ENCODE measurements at places on chromosomes 16 and 17. TPM values are rescaled to one million over a fixed set of nuclear protein-coding genes. Genes with fewer than 3 reads are reported as not detected.

The GP1BA gene
- not detected for total RNA-seq

- no peak for DNase-seq
Measured at GRCh38 chr17:21061971-21062526, 19.2 kb upstream of the USP22 start.

The LITAF gene
- 200 TPM for total RNA-seq

DNA sequence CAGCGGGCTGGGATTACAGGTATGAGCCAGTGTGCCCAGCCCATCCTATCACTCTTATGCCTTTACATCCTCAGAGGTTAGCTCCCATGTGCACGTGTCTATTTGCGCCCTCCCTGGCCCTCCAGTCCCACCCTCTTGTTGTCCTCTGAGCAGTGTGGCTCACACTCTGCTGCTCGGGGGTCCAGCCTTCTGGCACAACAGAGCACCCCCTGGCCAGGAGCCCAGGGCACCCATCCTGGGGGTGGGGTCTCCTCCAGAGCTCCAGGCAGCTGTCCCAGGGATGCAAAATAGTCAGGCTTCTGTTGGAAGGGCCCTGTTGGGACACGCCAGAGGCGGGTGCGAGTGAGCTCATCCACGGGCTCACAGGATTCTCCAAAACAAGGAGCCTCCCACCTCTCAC, 11.7 kb upstream of the FAM83G start:
- DNase-seq, result no peak

GRCh38 chr17:1577182-1577581, 14.6 kb upstream of the PITPNA start:
- DNase-seq, result peak; percentile 93

DNA sequence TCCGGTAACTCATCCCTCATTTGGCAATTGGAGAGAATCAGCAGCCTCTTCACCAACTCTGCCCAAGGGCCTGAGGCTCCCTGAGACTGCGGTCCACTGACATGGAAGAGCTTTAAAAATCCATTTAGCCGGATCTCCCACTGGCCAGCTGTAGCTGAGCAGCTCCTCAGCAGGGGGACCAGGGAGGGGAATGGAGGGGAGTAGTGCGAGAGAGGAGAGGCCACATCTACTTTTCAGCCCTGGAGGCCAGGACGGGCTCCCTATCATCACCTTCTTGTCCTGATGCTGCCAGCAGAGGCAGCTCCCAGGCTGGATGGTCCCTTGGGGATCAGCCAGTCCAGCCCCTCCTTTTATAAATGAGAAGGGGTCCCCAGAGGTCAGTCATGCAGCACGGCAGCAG, 25.0 kb upstream of the SPPL2C start:
- DNase-seq, result no peak

- DNase-seq, result no peak
Measured at GRCh38 chr17:65754630-65755029, 193.2 kb upstream of the AXIN2 start.

- DNase-seq, result no peak
Measured at GRCh38 chr16:82242201-82242600, 72.2 kb upstream of the MPHOSPH6 start.

GRCh38 chr17:72458301-72458700, 337.5 kb downstream of the SOX9 start:
- no peak for DNase-seq

- no peak for DNase-seq
Measured at GRCh38 chr16:54033747-54034146, 252.8 kb downstream of the IRX3 start.

DNA sequence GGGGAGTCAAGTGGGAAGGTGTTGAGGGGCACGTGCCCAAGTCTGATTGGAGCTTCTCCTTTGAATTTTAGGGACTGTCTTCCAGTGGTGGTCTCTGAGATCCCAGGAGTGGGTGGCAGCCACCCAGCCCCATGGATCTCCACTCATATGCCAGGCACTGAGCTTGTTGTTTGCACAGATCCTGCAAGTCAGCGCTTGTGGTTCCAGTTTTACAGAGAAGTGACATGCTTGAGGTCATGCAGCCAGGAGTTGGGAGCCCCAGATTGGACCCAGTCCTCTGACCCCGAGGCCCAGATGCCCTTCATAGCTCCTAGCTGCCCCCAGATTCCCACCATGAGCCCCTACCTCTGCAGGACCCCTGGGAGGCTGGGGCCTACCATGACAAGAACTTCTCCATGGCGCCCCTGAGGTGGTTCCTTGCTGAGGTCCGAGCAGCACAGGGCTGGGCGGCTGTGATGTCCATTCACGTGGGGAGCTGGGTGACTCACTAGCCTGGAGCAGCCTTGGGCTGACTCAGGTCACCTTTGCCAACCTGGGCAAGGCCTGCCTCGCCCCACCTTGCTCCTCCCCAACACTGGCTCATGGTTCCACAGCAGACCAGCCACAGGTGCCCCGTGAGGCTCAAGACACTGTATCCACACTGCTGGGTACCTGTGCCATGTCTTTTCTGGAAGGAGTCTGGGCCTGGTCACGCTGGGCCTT, 47.4 kb downstream of the RAI1 start:
- DNase-seq, result no peak

DNA sequence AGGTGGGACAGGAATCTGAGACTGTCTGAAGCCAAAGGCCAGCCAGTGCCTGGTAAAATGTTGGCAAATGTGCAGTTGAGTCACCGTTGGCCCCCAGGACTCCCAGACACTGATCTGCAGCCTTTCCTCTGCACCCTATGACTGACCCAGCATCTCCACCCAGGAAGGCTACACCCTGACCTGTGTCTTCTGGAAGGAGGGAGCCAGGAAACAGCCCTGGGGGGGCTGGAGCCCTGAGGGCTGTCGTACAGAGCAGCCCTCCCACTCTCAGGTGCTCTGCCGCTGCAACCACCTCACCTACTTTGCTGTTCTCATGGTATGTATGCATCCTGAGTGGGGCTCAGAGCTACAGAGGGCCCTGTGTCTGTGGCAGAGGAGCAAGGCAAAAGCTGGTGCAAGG, 24.0 kb downstream of the ADGRG5 start:
- no peak for DNase-seq

DNA sequence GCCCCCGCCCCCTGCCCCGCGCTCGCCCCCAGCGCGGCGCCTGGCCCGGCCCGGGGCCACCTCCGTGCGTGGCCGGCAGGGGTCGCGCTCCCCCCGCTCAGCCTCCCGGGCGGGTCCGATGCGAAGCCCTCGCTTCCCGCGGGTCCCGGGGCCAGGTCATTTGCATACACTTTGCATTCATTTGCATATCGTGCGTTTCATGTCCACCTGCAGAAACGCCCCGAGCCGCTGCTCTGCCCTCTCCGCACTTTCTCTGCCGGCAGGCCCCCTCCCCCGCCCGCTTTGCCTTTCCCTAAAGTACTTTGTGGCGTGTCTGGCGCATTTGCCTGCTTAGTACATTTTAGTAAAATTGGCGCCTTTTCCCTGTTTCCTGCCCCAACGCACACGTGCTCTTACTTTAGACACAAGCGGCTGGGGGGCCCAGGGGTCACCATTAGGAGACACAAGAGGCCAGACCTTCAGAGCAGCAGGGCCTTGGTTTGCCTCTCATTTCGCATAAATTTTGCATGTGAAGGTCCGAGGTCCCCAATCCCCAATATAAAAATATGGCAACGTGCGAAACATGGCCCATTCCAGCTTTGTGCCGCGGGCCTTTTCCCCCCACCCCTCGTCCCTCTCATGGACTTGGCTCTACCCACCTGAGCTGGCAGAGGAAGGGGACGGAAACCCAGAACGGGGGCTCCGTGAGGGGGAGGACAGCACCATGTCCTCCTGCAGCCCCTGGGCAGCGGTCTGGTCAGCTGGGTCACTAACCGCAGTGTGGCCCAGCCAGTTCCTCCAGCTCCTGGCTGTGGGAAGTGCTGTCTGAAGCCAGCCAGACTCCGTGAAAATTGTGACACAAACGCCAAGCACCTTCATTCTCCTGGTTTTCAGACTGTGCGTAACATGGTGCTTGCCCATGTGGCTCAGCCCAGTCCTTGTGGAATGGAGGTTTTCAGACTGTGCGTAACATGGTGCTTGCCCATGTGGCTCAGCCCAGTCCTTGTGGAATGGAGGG, 34.8 kb downstream of the CBFA2T3 start:
- DNase-seq, result no peak

DNA sequence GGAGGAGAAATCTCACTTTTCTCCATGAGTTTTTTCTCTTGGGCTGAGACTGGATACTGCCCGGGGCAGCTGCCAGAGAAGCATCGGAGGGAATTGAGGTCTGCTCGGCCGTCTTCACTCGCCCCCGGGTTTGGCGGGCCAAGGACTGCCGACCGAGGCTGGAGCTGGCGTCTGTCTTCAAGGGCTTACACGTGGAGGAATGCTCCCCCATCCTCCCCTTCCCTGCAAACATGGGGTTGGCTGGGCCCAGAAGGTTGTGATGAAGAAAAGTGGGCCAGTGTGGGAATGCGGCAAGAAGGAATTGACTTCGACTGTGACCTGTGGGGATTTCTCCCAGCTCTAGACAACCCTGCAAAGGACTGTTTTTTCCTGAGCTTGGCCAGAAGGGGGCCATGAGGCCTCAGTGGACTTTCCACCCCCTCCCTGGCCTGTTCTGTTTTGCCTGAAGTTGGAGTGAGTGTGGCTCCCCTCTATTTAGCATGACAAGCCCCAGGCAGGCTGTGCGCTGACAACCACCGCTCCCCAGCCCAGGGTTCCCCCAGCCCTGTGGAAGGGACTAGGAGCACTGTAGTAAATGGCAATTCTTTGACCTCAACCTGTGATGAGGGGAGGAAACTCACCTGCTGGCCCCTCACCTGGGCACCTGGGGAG, 19.1 kb downstream of the NGFR start:
- peak; percentile 84 for DNase-seq

The ITGA3 gene
- total RNA-seq, result 70.1 TPM

- DNase-seq, result no peak
Measured at GRCh38 chr16:74931445-74931844, 53.5 kb downstream of the WDR59 start.

GRCh38 chr16:75379911-75380847, 53.1 kb downstream of the CFDP1 start:
- DNase-seq, result no peak

DNA sequence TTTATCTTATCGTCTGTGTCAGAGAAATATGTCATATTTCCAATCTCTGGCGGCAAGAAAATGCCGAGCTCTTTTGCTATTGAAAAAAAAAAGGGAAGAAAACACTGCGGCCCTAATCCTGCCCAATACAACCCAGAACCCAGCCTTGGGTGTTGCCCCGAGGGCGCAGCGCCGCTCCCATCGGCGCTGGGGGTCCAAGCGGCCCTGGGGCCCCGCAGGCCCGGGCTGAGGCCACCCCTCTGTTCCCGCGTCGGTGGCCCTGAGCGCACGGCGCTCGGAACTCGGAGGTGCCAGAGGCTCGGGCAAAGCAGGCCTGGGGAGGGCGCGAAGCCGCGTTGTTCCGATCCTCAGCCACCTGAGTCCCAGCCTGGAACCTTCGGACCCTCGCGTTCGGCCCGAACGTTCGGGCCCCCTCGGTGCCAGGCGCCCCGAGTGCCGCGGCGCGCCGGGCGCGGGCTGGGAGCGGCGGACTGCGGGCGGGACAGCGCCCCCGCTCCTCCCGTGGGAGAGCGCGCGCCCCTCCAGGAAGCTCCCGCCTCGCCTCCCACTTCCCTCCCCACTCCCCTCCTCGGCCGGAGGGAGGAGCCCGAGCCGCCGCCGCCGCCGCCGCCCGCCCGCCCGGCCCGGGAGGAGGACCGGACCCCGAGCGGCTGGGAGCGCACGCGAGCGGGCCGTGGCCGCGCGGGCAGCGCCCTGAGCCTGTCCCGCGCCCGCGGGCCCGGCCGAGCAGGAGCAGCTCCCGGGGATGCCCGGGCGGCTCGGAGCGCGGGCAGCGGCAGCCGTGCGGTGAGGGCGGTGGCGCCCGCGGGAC, at the start of gene CPNE2:
Gene CPNE2 (plus strand): TSS at position 609 of the 811 bp plus-strand sequence. CDS start 18,160 bp downstream, outside the sequence.
- peak; percentile 84 for DNase-seq

DNA sequence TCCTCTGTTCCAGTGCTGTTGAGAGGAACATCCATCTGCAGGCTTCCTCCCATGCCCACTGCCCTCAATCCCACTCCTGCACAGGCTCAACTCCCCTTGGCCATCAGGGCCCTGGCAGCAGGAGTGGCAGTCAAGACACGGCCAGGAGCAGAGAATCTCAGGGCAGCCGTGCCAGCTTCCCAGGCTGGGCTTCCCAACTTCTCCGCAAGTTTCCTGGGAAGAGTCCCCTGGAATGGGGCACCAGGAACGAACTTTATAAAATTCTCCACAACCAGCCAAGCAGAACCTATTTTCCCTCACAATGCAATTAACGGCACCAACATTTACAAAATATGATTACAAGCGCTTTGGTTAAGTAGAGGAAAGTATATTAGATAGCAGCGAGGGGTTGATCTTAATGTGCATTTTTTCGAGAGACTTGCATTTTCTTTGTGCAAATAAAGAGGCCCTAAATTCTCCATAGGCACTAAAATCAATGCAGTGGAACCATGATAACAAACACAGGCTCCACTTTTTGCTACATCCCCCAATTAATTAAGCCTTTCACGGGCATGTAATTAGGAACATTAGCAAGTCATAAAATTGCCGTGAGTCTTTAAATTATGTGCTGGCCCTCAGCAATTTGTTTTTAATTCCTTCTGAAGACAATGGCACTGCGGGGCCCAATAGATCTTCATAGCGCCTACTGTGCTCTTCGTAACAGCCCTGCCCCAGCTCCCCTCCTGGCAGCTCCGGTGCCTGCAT, 99.9 kb upstream of the LHX1 start:
- DNase-seq, result no peak

- no peak for DNase-seq
Measured at GRCh38 chr17:37025847-37026530, 77.2 kb downstream of the AATF start.

- DNase-seq, result no peak
Measured at GRCh38 chr17:15124746-15125145, 140.4 kb downstream of the PMP22 start.

The MRPL58 gene
- total RNA-seq, result 20.1 TPM

- DNase-seq, result no peak
Measured at GRCh38 chr17:49459401-49459984, 35.6 kb upstream of the NGFR start.

The OTOA gene
- total RNA-seq, result 0.31 TPM

DNA sequence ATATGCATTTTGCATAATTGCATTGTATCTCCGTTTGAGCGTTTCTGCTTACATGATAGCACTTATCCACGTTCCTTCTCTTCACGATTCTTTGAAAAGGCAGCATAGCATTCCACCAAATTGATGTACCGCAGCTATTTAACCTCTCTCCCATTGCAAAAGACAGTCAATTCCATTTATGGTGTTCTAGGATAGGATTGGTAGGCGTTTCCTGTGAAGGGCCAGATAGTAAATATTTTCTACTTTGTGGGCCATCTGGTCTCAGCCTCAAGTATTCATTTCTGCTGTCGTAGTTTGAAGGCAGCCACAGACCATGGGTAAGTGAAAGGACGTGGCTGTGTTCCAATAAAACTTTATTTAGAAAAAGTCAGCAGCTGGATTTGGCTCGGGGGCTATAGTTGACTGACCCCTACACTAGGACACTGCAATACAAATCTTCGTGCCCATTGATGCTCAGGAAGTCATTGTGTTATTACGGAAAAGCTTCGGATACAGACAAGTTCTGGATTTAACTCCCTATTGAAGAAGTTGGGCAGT, 10.1 kb downstream of the SNX29 start:
- no peak for DNase-seq

The KRT12 gene
- not detected for total RNA-seq
